Mammary epithelial cell (primary cell): ENCODE measurements at places on chromosomes 4 and X. TPM values are rescaled to one million over a fixed set of nuclear protein-coding genes. Genes with fewer than 3 reads are reported as not detected.

The CORIN gene
- polyA plus RNA-seq: 0.05 TPM

The TLR10 gene
- polyA plus RNA-seq: not detected

The SPACA5 gene
- not detected for polyA plus RNA-seq

The AFM gene
- not detected for polyA plus RNA-seq

The RGN gene
- not detected for polyA plus RNA-seq

The CLDN2 gene
- not detected for polyA plus RNA-seq

The FAT4 gene
- polyA plus RNA-seq: 0.42 TPM

The ARX gene
- polyA plus RNA-seq: not detected

The IQCM gene
- not detected for polyA plus RNA-seq

The DOK7 gene
- 2.8 TPM for polyA plus RNA-seq

The TBC1D19 gene
- 6.9 TPM for polyA plus RNA-seq

The GYG2 gene
- polyA plus RNA-seq: not detected

The DGKK gene
- polyA plus RNA-seq: not detected

DNA sequence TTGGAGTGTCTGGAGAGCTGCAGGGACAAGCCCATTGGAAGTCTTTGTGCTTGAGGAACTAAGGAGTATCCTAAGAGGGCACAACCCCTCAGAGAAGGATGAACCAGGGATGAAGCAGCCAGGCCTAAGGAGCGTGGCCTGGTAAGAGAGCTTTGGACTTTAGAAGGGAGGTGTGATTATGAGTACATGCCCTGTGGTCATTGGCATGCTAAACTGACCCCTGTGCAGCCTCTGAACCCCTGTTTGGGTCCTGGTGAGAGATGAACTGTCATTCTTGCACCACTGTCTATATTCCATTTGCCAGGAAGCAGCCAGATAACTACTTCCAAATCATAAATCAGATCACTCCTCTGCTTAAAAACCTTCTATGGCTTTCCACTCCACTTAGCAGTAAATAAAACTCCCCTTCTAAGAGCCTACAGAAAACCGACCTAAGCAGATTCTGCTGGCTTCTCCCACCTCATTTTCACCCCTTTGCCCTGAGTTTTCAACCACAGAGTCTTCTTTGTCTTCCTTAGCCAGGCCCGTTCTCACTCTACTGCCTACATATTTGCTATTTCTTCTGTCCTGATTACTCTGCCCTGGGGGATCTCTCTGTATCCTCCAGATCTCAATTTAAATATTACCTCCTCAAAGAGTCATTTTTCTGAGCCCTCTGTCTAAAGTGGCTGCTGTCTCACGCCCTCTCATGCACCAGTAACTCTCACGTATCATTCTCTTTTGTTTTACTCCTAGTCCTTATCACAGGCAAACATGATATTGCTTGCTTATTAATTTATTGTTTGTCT is 56.7 kb downstream of the MID1IP1 start:
- no peak for DNase-seq

GRCh38 chrX:46759645-46759974 is 692 bp upstream of the SLC9A7 start:
- DNase-seq: no peak

- peak; percentile 84 for DNase-seq
Measured at GRCh38 chr4:142719854-142720541, 126.1 kb downstream of the INPP4B start.

GRCh38 chrX:2566055-2566454 is 65.3 kb upstream of the DHRSX start:
- DNase-seq: no peak

DNA sequence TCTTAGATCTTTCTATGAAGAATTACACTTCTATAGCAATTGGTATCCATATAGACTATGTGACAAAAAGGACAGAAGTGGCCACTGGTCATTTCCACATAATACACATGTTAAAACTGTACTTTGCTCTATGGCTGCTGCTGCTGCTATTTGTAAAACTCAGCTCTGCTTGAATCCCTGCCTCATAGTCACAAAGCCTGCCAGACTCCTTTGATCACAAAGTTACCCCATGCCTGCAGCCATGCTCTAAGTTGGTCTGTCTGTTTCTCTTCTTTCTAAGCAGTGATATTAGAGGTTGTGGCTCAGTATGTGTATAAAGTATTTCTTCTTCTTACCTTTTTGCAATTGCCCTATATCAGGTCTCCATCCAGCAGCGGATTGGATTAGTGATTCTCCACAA is 210.9 kb downstream of the GRID2 start:
- DNase-seq: no peak

GRCh38 chr4:39096847-39097246 is 34.8 kb downstream of the KLHL5 start:
- DNase-seq: no peak

GRCh38 chr4:27018910-27019309 is 158.3 kb downstream of the STIM2 start:
- no peak for DNase-seq

DNA sequence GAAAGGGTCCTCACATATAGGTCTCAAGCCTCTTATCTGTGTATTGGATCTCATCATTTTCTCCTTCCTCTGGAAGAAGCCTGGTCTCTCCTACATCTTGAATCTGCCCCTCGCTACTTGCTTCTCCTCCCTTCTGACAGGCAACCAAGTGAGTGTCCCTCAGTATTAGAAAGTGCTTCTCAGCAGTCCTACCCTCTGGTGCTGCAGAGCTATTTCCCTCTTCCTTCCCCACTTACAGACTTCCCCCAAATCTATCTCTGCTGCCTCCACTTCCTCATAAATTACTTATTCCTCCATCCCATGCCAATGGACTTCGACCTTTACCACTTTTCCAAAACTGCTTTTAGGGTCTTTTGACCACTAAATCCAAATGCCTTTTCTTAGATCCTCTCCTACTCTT is 129.1 kb upstream of the NAP1L5 start:
- no peak for DNase-seq

- peak; percentile 16 for DNase-seq
Measured at GRCh38 chr4:154049457-154050181, 260.7 kb upstream of the SFRP2 start.

GRCh38 chr4:100593935-100594334 is 76.1 kb upstream of the EMCN start:
- DNase-seq: no peak

DNA sequence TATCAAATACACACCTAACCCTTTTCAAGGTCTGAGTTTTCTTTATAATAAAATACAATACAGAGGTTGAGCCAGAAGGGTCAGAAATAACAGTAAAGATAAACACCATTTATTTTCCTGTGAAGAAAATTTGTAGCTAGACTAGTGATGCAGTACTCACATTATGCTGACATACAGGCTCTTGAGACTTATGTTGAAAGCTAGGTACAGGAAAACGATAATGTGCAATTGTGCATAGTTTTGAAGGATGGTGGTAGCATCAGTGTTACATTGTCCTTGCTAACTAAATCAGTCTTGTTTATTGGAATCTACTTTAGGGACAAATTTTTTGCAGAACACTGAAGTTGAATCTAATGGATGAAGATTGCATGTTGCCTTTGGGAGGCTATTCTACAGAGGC is 1877.2 kb downstream of the PCDH7 start:
- DNase-seq: no peak

DNA sequence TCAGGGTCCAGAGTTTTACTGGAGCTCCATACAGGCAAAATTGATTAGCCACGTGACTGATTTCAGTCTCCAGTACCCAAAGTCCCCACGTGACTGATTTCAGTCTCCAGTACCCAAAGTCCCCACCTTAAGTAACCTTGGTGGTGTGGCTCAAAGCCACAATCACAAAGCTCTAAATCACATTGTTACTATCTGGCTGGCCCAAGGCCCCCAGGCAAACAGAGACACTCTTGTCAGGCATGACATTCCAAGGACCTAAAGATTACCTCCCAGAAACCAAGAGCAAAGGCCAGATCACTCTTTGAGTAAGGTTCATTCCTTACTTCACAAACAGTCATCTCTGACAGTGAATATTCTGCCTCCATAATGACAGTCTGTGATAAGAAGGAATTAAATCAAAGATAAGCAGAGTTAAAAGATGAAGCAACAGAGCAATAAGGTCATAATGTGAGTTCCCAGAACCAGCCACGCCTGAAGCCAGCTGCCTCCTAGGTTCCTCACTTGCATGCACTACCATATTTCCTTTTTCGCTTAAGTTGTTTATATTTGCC is 78.5 kb downstream of the ANXA3 start:
- no peak for DNase-seq

DNA sequence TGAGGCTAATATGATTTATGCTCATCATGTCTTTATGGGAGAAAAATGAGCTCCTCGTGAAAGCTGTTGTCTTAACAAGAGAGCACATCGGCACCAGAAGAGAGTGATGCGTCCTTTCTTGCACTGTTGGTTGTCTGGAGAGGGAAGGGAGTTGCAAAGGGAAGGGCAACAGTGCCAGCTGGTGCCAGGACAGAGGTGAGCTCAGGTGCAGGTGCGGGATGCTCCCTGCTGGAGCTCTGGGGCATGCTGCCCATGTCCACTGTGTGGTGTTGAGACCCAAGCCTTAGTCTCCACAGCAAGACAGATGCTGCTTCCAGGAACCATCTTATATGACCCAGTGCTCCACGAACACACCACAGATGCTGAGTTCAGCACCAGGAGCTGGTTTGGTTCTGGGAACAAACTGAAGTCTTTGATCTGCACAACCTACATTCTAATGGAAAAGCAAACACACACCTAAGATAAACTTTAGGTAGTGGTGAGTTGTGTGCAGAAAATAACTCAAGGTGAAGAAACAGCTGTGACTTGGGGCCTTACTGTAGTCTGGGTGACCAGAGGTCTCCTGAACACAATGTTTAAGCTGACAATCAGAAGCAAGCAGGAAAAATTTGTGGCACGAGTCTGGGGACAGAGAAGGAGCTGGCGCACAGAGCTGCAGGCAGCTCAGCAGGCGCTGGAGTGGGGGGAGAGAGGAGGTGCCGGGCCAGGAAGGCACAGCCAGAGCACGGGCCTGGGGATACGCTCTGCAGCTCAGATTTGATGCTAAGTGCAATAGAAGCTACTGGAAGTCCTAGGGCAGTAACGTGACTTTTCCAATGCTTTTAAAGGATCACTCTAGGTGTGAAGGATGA is 73.2 kb downstream of the HAUS3 start:
- peak; percentile 17 for DNase-seq

DNA sequence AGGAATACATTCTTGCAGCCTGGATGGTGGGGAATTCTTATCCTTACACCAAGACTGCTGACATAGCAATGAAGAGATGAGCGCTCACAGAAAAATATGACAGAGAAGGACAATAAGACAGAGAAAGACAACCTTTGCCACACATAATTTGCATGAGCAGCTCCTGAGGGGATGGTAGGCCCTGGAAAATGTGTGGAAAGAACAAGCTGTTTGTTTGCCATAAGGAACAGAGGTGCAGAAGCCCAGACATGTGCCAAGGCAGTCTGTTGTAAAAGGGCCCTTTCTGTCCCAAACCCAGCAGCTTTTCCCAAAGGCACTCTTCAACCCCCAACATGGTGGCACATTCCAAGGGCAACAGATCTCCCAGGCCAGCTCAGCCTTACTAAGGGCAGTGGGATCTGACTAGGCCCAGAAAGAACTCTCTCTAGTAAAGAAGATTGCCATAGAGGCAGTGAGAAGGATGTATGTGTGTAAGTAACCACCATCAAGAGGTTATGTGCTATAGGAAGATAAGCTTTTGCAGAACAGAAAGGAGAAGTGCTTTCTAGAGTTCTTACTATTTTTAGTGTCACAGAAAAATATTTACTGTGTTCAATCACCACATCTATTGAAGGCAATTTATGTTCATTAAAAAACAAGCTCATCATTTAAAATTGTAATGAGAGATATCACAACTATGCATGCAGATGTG is 287.0 kb upstream of the RASGEF1B start:
- DNase-seq: no peak

- DNase-seq: no peak
Measured at GRCh38 chr4:8652181-8653078, 59.9 kb downstream of the CPZ start.

DNA sequence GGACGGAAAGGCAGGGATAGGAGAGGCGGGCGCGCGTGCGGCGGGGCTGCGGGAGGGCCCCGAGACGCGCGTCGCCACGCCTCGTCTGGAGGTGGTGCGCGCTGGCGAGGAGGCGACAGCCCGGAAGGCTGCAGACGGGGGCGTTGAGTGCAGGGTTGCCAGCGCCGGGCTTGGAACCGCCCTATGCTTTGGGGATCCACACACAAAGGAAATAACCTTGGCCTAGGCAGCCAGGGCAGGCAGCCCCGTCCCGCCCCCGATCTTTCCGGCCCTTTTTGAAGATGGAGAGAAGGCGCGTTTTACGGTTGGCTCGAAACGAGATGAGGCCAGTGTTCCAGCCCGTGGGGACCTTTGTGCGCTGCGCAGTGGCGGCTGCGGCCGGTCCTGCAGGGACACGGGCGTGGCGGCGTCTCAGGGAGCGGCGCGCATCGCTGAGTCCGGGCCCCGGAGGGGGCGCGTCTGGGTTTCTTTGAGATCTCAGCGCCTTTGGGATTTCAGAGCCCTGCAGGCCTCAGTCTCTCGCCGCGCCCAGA is 50.8 kb upstream of the TRIM2 start:
- DNase-seq: peak; percentile 51

DNA sequence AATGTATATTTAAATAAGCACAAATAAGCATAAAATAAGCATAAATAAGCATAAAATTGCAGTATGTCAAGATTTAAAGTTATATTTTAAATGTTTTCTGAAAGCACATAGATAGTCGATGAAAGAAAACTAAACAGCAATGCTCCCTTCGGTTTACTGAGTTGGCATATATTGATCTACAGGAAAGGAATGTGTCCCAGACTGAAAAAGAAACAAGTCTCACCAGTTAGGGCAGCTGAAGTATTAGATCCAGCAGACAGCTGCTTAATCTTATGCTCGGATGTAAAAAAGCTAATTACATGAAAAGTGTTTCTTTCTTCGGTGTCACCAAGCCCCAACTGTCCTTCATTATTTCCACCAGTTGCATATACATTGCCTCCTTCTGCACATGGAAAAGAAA is 8.7 kb downstream of the RPGR start:
- DNase-seq: no peak

DNA sequence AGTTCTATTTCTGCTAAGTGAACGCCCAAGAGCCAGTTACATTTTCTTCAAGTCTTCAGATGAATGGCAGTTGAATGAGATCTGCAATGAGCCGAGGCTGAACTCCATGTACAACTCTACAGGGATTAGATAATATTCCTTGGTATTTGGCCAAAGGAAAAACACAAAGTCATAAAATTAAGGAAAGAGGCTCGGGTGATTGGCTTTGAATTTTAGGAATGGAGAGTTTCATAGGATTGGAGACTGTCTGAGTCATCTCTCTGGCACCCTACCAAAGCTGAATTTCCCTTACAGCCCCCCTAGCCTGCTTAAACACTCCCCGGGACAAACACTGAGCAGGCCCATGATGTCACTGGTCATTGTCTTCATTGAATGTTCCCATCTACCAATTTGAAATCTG is 188.0 kb upstream of the C1QTNF7 start:
- no peak for DNase-seq

GRCh38 chr4:108772402-108772801 is 9.5 kb upstream of the ETNPPL start:
- no peak for DNase-seq
